NCI-H510A treated with DMSO at 0.1 percent for 48 hours (cell line): ENCODE measurements at places on chromosomes 6 and 20.

- no peak for DNase-seq
Observed at GRCh38 chr20:1866834-1867233, 28.4 kb upstream of the SIRPA start.

GRCh38 chr6:67345946-67346345 lies 1289.1 kb upstream of the ADGRB3 start:
- DNase-seq = no peak

GRCh38 chr6:38959138-38959537 lies 89.4 kb upstream of the GLP1R start:
- DNase-seq = no peak

GRCh38 chr6:121694801-121695251 lies 259.4 kb downstream of the GJA1 start:
- DNase-seq = no peak

DNA sequence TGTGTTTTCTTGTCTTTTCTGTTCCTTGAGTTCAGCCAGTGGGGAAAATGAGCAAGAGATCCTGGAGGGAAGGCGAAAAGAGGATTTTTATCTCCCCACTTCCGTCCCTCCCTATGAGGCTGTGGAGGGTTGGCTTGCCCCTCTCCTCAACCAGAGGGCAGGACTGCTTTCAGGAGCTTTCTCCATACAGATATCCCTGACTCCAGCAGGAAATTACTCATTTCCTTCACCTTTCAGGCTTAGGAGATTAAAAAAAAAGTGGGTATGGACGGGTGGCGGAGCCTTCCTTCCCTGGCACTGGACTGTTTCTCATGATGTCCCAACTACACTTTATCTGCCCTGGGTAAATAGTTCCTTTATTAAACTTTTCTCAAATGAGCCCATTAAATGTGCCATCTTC lies 241.2 kb downstream of the FRK start:
- no peak for DNase-seq

DNA sequence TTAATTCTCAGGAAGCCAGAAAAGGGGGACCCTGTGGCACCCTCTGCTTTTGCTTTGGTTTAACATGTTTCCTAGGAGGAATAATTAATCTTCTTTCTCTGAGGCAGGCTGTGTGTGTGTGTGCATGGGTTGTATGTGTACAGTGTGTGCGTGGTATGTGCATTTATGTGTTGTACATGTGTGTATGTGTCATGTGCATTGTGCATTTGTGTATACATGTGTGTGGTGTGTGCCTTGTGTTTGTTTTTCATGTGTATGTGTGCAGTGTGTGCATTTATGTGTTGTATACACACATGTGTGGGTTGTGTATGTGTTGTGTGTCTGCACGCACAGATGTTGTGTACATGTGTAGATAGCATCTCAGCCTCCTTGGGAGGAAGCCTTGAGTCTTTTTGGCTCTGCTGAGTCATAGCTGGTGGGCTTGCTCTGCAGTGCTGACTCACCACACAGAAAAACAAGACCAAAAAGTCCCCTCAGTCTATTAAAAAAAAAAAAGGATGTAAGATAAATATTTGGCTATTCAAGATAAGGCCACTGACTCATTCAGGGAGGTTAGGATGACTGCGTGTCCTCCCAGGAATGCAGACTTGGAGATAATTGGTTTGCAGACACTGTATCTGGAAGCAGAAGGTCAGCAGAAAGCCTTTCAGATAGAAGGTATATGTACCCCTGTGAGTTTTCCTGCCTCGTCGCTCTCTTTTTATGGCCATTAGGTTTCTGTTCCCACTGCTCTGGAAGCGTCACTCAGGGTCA lies 58.6 kb downstream of the SYNJ2 start:
- no peak for DNase-seq

DNA sequence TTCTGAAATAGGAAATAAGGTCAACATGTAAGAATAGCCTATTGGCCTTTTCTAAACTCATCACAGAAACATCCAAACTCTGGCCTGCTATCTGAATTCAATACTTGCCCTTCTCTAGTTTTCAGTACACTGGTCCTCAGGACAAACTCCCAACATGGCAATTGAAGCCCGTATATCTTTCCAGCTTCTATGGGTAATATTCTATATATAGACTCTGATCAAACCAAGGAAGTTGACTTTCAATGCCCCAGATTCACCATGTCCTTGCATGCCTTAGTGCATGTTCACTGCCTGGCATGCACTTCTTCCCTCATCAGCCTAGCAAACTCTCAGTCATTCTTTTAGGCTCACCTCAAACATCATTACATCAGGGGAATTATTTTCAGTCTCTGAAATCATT lies 73.2 kb downstream of the RSPO3 start:
- no peak for DNase-seq

DNA sequence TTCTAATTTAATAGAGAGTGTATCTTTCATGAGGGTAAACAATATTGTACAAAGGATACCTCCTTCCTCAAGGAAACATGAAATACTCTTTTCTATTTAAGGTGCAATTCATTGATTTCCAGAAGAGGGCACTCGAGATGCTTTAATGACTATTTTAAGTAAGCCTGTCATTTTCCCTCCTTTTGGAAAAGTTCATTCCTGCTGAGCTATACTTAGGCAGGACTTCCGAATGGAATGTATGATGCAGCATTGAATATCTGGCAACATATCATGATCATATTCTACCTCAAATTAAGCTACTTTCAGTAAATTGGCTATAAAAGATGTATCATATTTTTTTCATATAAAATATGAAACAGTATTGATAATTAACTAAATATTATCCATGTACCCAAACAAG lies 5.0 kb downstream of the DST start:
- DNase-seq = peak; percentile 95

DNA sequence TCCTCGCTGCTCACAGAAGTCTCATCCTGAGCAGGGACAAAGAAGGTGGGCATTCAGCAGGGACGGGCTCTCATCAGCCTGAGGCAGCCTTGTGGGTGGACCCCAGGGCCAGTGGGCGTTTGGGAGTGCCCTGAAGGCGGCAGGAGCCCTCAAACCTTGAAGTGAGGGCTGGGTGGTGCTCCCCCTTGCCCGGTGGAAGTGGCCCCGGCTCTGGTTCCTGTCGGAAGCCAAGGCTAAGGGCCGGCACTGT lies 110.5 kb downstream of the NOL4L start:
- no peak for DNase-seq

DNA sequence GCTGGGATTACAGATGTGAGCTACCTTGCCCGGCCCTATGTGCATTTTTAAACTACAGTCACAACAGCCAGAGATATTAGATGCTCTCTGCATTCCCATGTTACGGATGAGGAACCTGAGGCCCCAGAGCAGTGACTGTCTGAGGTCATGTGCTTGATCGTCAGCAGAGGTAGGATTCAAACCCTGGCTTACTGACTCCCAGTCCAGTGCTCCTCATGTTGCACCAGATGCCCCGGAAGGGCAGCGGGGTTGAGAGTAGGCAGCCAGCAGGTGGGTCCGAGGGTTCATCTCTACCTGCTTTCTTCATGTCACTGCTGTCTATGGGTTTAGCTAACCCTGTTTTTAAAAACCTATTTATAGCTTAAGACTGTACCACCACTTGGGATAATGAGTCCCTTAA lies 9.3 kb upstream of the ZNF335 start:
- DNase-seq = no peak

DNA sequence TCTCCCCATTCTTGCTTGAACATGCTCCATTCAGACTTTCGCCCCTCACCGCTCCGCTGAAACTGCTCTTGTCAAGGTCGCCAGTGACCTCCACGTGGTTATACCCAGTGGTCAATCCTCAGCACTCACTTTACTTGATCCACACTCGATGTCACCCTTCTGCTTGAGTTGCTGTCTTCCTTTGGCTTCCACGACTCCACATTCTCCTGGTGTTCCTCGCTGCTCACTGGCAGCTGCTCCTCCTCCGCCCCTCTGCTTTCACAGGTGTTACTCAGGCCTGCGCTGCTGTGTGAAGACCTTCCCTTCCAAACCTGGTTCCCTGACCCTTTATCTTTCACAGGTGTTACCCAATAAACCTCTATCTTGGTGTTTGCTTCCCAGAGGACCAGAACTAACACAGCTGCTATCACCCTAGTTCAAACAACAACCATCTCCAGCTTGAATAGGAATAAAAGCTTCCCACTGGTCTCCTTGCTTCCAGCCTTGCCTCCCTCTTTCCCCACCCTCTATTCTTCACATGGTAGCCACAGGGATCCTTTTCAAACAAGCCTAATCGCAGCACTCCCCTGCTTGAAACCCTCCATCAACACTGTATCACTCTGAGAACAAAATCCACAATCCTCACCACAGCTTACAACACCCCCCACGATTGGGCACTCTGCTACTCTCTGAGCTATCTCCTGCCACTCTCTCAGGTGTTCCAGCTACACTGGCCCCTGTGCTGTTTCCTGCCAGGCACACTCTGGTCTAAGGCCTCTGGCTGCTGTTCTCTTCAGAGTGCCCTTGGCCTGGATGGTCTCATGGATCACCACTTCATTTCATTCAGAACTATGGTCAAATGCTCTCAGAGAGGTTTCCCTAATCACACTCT lies 10.7 kb downstream of the PPIL1 start:
- DNase-seq = no peak

DNA sequence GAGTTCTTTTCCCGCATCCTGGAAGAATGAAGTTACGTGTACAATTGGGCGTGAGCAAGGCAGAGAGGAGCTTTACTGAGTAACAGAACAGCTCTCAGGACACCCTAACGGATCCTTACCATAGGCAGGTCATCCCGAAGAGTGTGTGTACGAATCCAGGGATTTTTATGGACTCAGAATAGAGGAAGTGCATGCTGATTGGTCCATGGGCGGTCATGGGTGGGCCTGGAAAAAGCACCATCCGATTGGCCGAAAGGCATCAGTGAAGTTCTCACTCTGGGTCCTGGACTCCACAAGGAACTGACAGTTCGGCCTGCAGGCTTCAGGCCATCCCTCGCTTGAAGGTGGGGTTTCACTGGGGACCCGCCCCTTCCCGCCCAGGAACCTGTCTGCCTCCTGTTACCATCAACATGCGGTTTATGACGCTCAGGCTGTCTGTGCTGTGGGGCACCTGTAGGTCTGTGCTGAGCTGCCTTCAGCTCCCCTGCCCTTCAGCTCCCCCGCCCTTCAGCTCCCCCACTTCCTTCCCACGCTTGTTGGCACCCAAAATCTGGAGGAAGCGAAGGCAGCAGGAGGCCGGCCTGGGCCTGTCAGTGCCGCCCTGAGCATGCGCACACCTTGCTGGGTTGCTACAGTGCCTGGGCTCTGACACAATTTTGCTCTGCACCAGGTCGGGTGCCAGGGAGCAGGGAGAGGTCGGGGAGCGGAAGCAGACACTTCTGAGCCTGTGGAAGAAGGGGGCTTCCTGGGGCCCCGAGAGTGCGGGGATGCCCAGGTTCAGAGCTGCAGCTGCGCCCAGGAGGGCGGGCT lies 57.9 kb upstream of the MANEA start:
- peak; percentile 26 for DNase-seq

GRCh38 chr20:57561356-57562279 lies 708 bp downstream of the PCK1 start:
- no peak for DNase-seq
